Panc1 (cell line): ENCODE measurements at places on chromosomes 13 and 19.

DNA sequence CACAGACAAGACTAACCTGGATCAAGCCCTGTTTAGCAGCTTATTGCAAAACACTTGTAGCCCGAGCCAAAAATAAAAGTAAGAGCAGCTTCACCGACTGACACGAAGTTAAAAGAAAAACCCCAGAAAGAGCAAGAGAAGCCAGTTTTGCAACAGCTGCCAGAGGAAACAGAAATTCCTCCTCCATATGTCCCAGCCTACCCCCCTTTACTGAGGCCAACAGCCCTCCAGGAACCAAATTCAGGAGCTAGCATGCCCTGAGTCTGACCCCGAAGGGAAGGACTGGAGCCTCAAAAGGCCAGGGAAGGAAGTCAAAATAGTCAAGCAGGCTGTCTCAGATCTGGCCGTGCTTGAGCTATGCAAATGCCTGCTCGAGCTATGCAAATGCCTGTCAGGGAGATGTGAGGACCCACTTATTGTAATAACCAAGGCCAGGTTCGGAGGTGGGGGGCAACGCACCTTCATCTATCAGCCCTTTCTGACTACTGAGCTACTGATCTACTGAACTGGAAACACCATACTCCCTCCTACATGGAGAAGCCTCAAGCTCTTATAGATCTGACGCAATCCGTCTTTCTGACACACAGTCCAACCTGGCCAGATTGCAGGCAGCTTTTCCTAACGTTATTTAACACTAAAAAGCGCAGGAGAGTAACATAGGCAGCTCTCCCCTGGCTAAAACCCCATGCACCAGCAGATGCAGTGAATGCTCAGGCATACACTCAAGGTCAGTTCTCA is 6.7 kb downstream of the SIGLEC11 start:
- H3K27me3 ChIP-seq, result no peaks in the 10 kb centered on the region
- no peak overlapping the region for H3K27ac ChIP-seq
- no peaks in the 10 kb centered on the region for H3K4me1 ChIP-seq
- no peak overlapping the region for H3K4me3 ChIP-seq
- no peaks in the 10 kb centered on the region for H3K36me3 ChIP-seq
- no peak for DNase-seq

DNA sequence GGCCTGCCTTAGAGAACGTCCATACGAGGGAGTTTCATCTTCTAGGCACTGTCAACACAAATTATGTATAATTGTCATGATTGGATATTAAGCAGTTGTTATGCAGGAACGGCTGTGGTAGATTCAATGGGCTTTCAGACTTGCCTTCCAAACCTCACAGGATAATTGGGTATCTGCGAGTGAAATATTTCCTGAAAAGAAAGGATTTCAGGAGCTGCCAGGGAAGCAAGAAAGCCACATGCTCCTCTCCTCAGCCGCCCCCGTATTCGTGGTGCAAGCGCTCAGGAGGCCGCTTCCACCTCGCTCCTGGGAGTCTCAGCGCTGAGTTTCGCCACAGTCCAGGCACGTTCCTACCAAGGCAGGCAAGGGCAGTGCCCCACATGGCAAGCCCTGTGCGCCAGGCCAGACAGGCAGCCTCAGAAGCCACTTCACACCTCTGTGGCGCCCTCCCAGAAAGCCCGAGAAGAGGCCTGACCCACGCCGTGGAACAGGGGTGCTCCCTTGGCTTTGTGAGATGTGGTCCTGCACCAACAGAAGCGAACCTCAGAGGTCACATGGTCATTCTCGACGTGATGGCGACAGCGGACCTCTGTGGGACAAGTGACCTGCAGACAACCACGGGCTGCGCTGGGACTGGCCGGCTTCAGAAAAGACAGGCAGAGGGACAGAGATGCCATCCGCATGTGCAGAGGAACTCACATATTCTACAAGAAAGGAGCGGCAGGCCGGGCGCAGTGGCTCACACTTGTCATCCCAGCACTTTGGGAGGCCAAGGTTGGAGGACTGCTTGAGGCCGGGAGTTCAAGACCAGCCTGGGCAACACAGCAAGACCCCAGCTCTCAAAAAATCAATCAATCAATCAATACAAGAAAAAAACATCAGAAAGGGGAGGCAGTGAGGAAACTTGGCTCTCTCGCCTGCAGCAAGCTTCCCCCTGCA is 41.4 kb downstream of the CEBPG start:
- no peaks in the 10 kb centered on the region for H3K27me3 ChIP-seq
- H3K27ac ChIP-seq, result no peak overlapping the region
- H3K4me3 ChIP-seq, result no peak overlapping the region

GRCh38 chr19:14063105-14063504 is 1.2 kb upstream of the PALM3 start:
- H3K4me3 ChIP-seq, result no peak overlapping the region
- DNase-seq, result no peak
- no peaks in the 10 kb centered on the region for H3K36me3 ChIP-seq
- H3K4me1 ChIP-seq, result peaks cover 3% of the 10 kb centered on the region; the same call in 1 of the 2 replicates

DNA sequence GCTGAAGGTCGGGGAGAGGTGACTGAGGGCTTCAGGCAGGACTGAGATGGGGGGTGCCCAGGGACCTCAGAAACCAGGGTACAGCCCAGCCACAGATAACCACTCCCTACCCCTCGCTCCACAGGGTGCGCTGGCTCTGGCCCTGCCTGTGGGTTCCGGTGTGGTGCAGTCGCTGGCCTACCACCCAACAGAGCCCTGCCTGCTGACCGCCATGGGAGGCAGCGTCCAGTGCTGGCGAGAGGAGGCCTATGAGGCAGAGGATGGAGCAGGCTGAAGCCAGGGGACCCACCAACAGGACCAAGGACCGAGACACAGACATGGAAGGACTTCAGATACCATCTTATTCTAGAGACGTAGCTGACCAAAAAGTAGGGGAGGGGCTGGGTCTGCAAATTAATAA is 6.3 kb downstream of the DHPS start:
- H3K4me1 ChIP-seq, result no peaks in the 10 kb centered on the region
- no peak overlapping the region for H3K4me3 ChIP-seq
- H3K27me3 ChIP-seq, result no peaks in the 10 kb centered on the region

GRCh38 chr19:1011831-1012333 is 9.0 kb downstream of the TMEM259 start:
- H3K4me1 ChIP-seq, result peaks cover 5% of the 10 kb centered on the region
- no peak for DNase-seq
- no peak overlapping the region for H3K4me3 ChIP-seq
- no peaks in the 10 kb centered on the region for H3K27me3 ChIP-seq
- H3K27ac ChIP-seq, result no peak overlapping the region

DNA sequence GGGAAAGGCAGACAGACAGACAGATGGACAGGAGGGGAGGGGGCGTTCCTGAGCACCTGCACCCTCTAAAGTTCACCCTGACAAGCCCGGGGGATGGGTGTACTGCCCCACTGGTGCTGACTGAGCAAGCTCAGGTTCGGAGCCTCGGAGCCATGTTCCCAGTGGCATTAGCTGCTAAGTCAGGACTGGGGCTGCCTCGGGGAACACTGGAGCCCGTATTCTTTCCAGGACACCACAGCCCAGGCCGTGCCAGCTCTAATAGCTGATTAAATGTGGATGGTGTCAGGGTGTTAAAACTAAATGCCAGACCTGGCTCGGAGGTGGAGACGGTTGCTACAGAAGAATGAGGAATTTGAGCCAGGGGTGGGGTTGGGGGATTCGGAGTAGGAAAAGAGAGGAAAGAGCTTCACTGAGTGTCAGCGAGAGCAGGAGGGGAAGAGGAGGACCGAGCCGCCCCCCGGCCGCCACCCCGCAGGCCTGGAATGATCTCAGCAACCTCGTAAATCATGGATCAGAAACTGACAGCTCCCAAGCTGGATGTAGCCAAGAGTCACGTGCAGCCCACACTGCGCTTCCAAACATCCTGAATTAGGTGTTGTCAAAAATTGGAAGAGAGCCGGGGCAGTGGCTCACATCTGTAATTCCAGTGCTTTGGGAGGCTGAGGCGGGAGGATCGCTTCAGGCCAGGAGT is 10.4 kb downstream of the MAP2K2 start:
- H3K36me3 ChIP-seq, result no peaks in the 10 kb centered on the region
- no peak overlapping the region for H3K4me3 ChIP-seq
- no peak for DNase-seq
- no peaks in the 10 kb centered on the region for H3K27me3 ChIP-seq

DNA sequence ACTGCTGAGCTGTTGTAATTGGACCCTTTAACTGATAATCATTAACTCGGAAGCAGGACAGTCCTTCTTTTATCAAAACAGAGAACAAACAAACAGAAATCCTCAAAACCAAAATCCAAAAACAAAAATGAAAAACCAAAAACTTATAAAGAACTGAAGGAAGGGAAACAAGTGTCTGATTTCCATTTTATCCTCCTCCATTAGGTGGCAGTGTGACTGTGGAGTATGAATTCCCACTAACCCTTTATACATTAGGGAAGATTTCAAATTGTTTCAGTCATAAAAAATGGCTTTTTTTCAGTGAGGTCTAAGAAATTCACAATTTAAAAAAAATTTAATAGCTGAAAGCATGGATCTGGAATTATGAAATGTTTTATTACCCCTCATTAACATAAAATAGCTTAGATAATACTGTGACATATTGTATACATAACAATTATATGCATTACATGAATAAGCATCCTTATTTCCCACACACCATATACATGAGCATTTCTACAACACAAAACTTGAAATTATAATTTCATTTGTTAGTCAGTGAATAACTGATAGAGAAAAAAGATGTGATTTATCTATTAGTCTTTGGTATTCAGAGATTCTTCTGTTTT is 1074.3 kb upstream of the PCDH9 start:
- H3K36me3 ChIP-seq, result no peaks in the 10 kb centered on the region
- DNase-seq, result peak; percentile 30
- H3K27me3 ChIP-seq, result no peaks in the 10 kb centered on the region
- H3K4me1 ChIP-seq, result no peaks in the 10 kb centered on the region
- no peak overlapping the region; the same call in 1 of the 2 replicates for H3K27ac ChIP-seq
- H3K4me3 ChIP-seq, result no peak overlapping the region

- no peak overlapping the region for H3K4me3 ChIP-seq
- DNase-seq, result no peak
- H3K36me3 ChIP-seq, result no peaks in the 10 kb centered on the region
- H3K27ac ChIP-seq, result no peak overlapping the region
- no peaks in the 10 kb centered on the region for H3K4me1 ChIP-seq
- no peaks in the 10 kb centered on the region for H3K27me3 ChIP-seq
These were observed 50.9 kb upstream of the TEX29 start for GRCh38 chr13:111269508-111269907.

GRCh38 chr13:40916207-40916998 is 102.7 kb downstream of the ELF1 start:
- DNase-seq, result no peak
- no peak overlapping the region for H3K27ac ChIP-seq
- H3K27me3 ChIP-seq, result no peaks in the 10 kb centered on the region
- no peaks in the 10 kb centered on the region for H3K36me3 ChIP-seq
- H3K4me3 ChIP-seq, result no peak overlapping the region

DNA sequence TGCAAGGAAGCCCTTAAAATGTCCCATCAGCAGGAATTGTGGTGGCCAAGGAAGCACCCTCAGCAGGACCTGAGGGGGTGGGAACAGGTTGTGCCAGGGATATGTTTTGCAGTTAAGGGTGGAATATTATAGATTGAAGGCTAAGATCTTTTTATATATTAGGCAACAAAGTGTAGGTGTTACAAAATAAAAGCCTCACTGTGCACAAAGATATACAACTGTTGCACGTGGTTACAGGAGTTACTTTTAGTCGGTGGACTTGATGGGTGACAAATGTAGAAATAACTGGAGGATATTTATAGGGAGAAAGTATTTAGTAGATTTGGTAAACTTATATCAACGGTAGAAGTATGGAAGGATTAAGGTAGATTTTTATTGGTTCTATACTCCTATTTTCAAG is 35.1 kb downstream of the TBC1D4 start:
- H3K36me3 ChIP-seq, result no peaks in the 10 kb centered on the region
- no peak overlapping the region for H3K4me3 ChIP-seq
- H3K4me1 ChIP-seq, result no peaks in the 10 kb centered on the region; the same call in 1 of the 2 replicates
- no peaks in the 10 kb centered on the region for H3K27me3 ChIP-seq
- H3K27ac ChIP-seq, result no peak overlapping the region

GRCh38 chr19:13842291-13843103 is 34.4 kb upstream of the NANOS3 start:
- DNase-seq, result no peak
- H3K4me1 ChIP-seq, result peaks cover 36% of the 10 kb centered on the region
- H3K27ac ChIP-seq, result peak overlapping the region; percentile 97
- H3K36me3 ChIP-seq, result peaks cover 8% of the 10 kb centered on the region; the same call in 1 of the 2 replicates
- no peaks in the 10 kb centered on the region for H3K27me3 ChIP-seq
- H3K4me3 ChIP-seq, result peak overlapping the region; percentile 81

DNA sequence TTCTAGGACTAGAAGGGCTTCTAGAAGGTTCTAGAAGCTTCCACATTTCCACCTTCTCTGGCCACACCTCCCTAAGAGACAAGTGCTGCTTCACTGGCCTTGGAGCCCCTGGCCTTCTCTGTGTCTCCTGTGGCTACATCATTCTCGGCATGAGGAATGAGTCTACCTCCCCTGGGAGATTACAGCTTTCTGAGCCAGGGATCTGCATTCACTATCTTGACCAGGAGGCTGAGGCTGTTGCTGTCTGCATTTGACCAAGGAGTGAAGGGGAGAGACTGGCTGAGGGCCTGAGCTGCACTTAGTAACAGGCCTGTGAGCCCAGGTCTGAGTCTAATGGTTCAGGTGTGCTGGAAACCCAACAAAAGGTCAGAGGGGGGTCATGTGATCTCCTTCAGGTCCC is 5.3 kb downstream of the CPAMD8 start:
- H3K27ac ChIP-seq, result no peak overlapping the region
- no peak overlapping the region for H3K4me3 ChIP-seq
- H3K36me3 ChIP-seq, result no peaks in the 10 kb centered on the region
- no peaks in the 10 kb centered on the region for H3K27me3 ChIP-seq

GRCh38 chr13:49071341-49071937 is 95.7 kb downstream of the FNDC3A start:
- no peak for DNase-seq
- no peaks in the 10 kb centered on the region for H3K27me3 ChIP-seq
- no peaks in the 10 kb centered on the region for H3K36me3 ChIP-seq
- H3K4me3 ChIP-seq, result no peak overlapping the region
- H3K4me1 ChIP-seq, result no peaks in the 10 kb centered on the region
- no peak overlapping the region for H3K27ac ChIP-seq

DNA sequence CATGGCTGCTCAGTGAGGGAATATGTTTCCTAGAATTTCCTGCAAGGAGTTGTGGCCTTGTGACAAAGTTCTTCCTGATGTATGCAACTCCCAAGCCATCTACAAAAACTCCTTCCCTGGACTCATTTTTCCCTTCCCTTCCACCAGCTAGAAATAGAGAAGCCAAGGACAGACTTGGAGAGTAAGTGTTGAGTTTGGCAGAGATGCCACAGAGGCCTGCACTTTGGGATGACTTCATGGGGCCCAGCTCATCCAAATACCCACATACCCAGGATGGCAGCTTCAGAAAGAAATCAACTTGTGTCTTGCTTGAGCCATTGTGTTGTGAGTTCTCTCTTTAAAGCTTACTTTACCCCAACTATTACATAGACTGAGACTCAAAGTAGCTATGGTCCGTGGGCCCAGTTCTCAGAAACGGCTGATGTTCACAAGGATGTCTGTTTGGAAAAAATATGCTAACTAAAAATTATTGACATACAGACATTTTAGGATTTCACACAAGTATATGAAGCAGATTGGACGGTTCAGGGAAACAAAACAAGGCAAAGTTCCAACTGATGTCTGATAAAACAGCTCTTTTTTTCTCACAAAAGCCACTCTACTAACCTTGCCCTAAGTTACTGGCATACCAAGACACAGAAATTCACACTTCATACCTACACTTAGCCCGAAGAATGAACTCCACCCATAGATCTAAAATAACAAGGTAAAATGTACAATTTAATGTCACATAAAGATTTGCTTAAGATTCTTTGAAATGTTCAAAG is 107.9 kb downstream of the NALCN start:
- no peak for DNase-seq
- H3K27me3 ChIP-seq, result no peaks in the 10 kb centered on the region
- H3K4me1 ChIP-seq, result no peaks in the 10 kb centered on the region
- H3K27ac ChIP-seq, result no peak overlapping the region
- H3K4me3 ChIP-seq, result no peak overlapping the region
